ENCODE measurements at places on chromosomes 5 and 9.

DNA sequence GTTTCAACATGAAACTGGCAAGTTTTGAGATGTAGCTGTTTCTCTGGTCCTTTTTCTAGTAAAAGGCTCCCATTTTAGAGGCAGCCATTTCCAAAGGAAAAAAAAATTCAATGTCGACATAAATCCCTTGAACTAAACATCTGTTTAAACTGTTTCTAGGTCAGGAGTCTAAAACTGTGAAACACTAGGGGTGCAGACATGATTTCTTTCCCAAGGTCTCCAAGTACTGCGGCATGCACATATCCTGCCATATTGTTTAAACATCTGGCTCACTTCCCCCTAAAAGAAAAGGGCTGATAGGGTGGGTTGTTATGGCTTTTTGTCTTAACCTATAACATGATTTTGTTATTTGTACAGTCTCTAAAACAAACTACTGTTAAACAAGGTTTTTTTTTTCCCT lies 51.1 kb downstream of the NFIB start:
- DNase-seq = no peak

DNA sequence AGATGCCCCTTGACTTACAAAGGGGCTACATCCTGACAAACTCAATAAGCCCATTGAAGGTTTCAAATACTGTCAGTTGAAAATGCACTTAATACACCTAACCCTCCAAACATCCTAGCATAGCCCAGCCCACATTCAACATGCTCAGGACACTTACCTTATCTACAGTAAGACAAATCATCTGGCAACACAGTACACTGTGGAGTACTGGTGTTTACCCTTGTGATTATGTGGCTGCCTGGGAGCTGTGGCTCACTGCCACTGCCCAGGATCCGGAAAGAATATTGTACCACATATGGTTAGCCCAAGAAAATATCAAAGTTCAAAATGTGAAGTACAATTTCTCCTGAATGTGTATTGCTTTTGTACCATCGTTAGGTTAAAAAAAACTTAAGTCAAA lies 562.2 kb downstream of the HTR1A start:
- no peak for DNase-seq

GRCh38 chr9:1718836-1719235 lies 296.3 kb upstream of the SMARCA2 start:
- DNase-seq = no peak

DNA sequence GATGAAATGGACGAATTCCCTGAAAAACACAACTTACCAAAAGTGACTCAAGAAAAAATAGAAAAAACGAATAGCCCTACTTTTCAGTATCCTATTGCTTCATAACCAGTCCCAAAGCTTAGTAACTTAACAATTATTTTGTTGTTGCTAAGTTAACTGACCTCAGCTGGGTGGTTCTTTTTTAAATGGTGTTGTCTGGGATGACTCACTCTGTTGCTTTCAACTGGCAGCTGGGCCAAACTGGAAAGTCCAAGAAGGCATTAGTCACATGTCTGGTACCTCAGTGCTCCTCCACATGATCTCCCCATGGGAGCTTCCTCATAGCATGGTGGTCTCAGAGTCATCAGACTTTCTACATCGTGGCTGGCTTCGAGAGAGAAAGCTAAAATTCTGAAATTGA lies 47.8 kb upstream of the ADAMTS2 start:
- no peak for DNase-seq

Measured in GM23338 (cell line).